Natural killer cell treated with Interleukin-12 subunit alpha and Interleukin-12 subunit beta and Interleukin-15 and Interleukin-18, amount 100 ng/mL, for 72 hours (primary cell): ENCODE measurements at places on chromosomes 2 and 18. TPM values are rescaled to one million over a fixed set of nuclear protein-coding genes. Genes with fewer than 3 reads are reported as not detected.

IL1RL1 gene
- 57.7 TPM for total RNA-seq

DNA sequence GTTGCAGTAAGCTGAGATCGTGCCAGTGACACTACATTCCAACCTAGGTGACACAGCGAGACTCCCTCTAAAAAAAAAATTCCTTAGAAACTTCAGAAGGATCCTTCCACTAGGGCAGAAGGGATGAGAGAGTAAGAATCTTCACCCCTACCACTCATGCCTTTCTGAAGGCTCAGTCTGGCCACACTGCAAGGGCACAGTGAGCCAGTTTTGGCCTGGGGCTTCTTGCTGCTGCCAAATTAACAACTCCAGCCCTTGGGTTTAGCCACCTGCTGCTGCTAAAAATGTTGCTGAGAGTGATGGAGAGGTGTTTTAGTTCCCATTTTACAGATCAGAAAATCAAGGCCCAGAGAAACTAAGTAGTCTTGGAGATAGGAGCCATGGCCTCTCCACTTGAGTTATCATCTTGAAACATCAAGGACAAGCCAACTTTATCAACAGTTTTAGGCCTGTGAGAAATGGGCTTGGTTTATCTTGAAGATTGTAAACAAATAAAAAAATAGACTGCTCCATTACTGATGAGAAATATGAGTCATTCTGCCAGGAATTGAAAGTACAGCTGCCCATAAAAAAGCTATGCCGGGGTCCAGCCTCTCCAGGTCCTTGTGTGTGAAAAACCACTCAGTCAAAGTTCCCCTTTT lies 31.9 kb upstream of the CASP8 start:
- no peak for DNase-seq
- H3K27me3 ChIP-seq, result no peaks in the 10 kb centered on the region
- peak overlapping the region; percentile 75 for H3K27ac ChIP-seq
- peak overlapping the region; percentile 75 for H3K4me3 ChIP-seq

GPR35 gene
- 5.9 TPM for total RNA-seq

DES gene
- total RNA-seq, result not detected

- peaks cover 3% of the 10 kb centered on the region for H3K27me3 ChIP-seq
- H3K4me1 ChIP-seq, result peaks cover 27% of the 10 kb centered on the region
- H3K27ac ChIP-seq, result no peak overlapping the region
These were observed 2.1 kb upstream of the CLIP4 start for GRCh38 chr2:29113027-29113686.

DNA sequence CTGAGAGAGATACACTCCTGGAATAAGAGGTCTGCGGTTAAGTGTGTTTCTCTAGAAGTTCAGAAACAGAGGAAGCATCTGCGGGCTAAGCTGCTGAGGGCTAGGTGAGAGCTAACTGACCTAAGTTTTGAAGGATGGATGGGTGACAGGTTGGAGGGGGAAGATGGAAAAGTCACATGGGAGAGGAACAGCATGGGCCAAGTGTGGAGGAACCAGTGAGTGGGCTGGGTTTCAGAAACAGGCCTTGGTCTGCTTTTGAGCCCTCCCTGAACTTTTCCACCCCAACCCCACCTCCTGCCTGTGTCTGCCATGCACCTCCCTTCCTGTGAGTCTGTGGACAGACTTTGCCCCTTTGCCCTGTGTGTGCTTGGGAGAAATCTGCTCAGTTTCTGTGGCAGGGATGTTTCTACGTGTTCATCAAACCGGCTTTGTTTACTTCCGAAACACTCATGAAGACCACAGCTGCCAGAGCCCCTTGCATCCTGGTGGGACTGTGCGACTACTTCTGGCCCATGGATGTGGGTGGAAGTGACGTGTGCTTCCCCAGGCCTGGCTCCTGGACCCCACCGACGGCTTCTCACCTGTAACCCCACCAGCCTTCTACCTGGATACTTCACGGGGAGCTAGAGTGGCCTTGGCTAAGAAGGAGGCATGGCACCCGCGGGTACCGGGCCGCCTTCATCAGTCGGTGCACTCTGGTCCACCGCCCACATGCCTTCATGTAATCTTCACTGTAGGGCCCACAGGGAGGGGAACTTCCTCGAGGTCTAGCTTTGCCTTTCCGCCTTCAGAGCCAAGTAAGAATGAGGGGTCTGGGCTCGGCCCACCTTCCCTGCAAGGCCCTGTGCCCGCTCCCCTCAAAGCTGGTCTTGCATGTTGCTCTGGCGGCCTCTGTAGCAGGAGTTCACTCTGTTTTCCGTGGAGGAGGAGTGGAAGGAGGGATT lies 1.4 kb upstream of the HPCAL1 start:
- H3K4me1 ChIP-seq, result peaks cover 37% of the 10 kb centered on the region
- no peak for DNase-seq
- no peaks in the 10 kb centered on the region for H3K36me3 ChIP-seq
- peak overlapping the region; percentile 58 for H3K27ac ChIP-seq
- H3K4me3 ChIP-seq, result peak overlapping the region; percentile 60

GCG gene
- not detected for total RNA-seq

LRATD1 gene
- not detected for total RNA-seq
